Activated naive CD4-positive, alpha-beta T cell treated with anti-CD3 and anti-CD28 coated beads, Interleukin-2, amount 50 U/mL, for 72 hours (primary cell): ENCODE measurements at places on chromosomes 7 and 10.

- DNase-seq, result no peak
Observed at GRCh38 chr7:34048445-34048844, 143.1 kb downstream of the BMPER start.

DNA sequence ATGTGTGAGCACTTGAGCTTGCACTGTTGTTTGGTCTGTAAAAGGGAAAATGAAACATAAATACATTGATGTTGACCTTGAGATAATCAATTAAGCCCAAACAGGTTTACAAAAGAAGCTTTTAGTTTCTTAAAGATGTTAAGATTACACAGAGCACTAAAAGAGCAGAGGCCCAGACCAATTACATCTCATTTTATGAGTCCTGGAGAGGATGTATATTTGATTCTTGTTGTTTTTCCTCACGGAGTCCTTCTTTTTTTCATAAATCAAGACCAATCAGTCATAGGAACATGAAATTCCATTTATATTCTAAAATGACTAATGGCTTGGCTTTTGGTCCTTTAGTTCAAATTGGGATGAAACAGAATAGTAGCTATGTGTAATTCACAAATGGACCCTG lies 249.7 kb upstream of the NPY start:
- DNase-seq, result no peak

- DNase-seq, result no peak
Observed at GRCh38 chr10:3249307-3249889, 76.8 kb upstream of the PITRM1 start.

- peak; percentile 36 for DNase-seq
Observed at GRCh38 chr7:141072548-141073172, 1.2 kb upstream of the TMEM178B start.

DNA sequence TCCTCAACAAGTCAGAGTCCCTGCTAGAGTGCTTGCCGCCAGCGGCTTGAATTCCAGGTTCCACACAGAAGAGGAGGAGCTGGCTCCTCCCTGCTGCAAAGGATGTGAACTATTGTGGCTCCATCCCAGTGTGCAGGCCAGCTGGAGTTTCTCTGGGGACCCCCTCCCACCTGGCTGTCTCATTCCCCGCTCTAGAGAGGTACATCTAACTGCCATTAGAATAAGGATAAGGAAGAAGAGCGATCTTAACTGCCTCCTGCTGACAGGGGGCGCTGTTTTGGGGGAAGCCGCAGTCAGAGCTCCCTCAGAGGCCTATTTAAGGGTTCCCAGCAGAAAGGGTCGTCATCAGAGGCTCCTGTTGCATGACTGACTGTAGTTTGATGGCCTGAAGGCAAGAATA lies 40.8 kb upstream of the HECW1 start:
- DNase-seq, result peak; percentile 33

DNA sequence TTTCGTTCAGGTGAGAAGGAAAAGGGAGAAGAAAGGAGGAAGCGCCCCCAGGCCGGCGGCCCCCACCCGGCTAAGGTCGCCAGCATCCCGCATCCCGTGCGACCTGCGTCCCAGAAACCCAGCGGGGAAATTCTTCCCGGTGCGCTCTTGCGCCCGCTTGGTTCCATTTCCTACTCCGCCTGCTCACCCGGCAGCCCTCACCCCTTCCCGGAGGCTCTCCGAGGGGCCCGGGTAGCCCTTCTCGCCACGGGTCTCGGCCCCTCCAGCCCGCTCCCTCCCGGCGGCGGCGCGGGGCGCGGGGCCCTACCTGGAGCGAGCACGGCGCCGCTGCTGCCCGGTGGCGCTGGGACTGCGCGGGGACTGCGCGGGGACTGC lies at the start of gene PRKCQ:
TSS of gene PRKCQ (minus strand) at position 373 of the 375 bp plus-strand sequence. CDS start 65,141 bp downstream, outside the sequence.
- no peak for DNase-seq

GRCh38 chr7:114910787-114911186 lies 11.1 kb upstream of the MDFIC start:
- no peak for DNase-seq

DNA sequence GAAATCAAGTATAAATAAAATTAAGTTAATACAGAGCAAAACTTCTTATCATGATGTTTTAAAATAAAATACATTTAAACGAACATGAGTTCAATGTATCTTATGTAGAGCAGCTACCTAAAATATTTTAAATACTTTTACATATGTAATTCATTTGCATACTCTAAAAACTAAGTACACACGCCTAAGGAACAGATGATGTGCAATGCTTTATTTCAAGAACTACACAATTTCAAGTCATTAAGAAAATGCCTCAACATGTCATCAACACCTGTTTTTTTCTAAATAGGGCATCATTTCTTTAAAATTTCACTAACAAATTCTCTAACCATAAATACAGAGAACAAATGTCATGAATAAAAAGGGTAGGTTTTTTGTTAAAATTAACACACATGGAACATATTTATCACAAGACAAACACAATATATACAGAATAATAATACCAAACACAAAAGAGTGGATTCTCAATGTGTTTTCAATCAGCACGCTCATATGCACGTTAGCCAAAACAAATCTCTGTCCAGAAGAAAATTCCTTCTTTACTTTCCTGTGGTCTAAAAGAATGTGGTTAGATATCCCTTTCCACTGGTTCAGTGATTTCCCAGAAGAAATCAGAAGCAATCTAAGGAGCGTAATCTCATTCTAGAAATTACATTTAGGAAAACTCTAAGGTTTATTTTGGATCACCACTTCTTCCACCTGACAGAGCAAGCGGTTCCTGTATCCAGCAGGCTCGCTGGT lies 73.0 kb upstream of the PFKP start:
- no peak for DNase-seq

DNA sequence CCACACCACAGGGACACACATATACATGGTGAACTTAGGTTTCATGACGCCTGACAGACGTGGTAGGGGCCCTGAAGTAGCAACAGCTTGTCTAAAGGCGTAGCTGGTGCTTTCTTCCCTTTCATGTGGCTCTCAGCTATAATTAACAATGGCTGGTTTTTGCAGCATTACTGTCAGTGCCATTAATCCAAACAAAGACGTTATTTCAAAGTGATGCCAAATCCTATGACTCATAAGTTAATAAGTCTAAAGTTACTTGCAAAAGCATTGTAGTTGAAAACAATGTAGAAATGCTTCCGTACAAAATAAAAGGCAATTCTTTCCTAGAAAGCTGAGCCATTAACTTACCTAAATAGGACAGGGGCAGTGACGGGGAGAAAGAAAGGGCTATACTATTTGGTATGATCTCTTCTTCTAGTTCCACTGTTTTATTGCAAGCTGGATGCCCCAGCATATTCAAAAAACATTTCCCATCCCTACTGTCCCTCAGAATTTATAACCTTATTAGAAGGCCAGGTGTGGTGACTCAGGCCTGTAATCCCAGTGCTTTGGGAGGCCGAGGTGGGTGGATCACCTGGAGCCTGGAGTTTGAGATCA lies 105.4 kb downstream of the ODAD2 start:
- DNase-seq, result no peak

DNA sequence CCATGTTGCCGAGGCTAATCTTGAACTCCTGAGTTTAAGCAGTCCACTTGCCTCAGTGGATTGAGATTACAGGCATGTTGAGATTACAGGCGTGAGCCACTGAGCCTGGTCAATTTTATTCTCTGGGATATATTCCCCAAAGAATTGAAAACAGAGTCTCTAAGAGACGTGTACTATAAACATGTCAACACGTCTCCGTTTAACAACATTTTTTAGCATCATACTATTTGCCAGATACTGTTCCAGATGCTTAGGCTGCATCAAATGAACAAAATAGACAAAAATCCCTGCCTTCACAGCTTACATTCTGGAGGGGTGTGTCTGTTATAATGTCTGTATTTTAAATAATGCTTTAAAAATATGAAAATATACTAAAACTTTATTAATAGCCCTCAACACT lies 54.1 kb upstream of the PRKG1 start:
- DNase-seq, result no peak

DNA sequence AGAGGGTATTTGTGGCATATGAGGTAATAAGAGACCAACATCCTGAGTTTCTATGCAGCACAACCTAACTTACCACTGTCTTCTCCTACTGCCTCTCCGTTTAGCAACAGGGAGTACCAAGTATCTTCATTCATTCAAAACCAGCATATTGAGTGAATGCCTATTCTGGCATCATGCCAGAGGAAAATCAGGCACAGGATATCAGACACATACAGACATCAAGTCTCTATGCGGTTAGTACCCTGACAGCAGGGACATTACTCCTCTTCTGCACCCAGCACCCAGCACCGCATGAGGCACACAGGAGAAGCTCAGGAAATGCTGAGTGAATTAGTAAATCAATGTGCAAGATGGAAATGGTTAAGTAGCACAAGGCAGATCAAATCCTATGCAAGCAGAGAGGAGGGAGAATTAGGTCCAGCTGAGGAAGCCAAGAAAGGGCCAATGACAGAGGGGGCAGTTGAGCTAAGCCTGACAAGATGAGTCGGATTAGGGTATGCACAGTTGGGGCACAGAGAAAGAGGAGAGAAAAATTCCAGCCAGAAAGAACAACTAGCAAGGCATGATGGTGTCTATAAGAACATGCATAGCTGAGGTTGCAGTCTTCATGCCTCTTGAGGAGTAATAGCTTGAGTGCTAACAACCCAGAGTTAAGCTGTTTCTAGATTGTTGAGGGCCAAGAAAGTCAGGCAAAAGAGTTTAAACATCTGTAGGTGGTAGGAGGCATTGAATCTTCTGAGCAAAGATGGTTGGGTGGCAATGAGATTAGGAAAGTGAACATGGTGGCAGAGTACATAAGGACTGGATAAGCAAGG lies 146.0 kb downstream of the PLXNA4 start:
- DNase-seq, result no peak

GRCh38 chr7:66265566-66265965 lies 60.4 kb downstream of the TPST1 start:
- DNase-seq, result no peak

GRCh38 chr7:58086871-58087535 lies 637.0 kb downstream of the ZNF716 start:
- DNase-seq, result no peak

DNA sequence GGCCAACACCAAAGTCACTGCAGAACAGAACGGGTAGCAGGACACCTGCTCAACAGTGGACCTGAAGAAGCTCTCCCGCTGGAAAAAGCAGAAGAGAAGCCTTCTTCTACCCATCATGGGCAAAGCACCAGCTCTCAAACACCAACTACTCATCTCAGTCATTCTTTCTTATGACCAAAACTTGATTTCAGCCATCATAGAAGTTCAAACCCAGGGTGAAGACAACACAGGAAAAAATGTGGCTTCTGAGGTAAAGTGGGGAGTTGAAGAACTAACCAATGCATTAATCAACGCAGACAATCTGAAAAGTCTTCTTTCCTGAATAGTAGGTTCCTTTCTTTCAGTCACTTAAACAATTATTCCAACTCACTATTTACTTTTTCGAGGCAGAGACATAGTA lies 83.3 kb downstream of the ELMO1 start:
- DNase-seq, result no peak

DNA sequence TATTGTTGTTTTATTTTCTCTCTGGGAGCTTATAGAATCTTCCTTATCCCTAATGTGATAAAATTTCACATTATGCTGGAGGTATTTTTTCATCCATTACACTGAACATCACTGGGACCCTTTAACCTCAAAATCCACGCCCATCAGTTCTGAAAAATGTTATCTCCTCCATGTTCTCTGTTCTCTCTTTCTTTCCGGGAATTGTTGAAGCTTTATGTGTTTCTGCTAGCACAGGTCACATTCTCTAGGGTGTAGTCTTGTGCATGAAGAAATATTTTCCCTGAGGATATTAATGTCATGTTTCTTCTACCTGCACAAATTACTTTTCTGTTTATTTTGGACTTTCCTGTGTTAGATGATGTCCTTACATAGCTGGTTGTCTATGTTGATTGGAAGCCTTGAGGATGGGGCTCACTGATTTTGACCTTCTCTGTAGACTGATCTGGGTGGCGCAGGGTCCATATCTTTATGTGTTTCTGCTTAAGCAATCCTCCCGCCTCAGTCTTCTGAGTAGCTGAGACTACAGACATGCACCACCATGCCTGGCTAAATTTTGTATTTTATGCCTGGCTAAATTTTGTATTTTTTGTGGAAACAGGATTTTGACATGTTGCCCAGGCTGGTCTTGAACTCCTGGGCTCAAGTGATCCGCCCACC lies 31.4 kb upstream of the IL6 start:
- no peak for DNase-seq

DNA sequence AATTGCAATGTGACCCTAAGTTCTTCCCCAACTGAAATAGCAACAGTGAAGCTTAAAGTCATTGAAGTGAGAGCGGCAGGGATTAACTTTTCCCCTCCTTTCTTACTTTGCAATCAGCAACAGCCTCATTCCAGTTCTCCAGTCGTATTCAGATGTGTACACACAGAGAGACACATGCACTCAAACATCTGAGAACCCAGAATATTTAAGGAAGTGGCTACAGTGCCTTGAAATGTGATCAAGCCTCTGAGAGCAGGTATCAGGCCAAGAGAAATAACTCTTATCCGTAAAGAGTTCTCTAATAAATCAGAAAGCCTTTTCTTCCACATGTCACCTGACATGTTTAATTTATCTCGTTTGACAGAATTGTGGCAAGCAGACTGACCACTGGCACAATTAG lies 388.9 kb upstream of the NPVF start:
- DNase-seq, result no peak

DNA sequence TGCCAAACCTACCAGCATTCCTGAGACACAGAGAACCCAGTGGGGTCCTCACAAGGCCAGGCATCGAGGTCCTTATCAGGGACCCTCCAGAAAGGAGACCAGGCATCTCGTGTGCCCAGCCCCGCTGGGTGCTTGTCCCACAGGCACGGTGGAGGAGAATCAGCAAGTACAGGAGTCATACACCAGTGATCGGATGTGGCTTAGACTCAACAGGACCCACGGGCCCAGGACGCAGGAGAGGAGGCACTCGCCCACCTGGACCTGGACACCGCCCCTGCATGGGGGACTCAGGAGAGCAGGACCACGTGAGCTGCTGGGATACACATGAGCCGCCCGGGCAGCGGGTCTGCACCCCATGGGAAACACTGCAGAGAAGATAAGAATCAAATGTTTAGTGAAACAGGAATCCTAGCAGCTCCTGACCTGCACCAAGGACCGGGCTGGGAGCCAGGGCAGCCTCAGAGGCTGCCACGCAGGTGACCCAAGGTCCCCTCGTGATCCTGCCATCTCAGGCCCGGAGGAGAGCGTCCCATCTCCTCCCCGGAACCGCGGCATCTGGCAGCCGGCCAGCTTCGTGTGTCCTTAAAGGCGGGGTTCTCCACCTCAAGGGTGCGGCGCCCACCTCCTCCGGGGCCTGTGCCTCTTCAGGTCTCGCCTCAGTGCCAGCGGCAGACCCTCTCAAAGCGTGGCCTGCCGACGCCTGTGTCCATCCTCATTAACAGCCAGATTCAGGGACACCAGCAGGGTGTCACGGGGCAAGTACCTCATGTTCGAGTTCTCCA lies 59.2 kb downstream of the FOXL3 start:
- no peak for DNase-seq

DNA sequence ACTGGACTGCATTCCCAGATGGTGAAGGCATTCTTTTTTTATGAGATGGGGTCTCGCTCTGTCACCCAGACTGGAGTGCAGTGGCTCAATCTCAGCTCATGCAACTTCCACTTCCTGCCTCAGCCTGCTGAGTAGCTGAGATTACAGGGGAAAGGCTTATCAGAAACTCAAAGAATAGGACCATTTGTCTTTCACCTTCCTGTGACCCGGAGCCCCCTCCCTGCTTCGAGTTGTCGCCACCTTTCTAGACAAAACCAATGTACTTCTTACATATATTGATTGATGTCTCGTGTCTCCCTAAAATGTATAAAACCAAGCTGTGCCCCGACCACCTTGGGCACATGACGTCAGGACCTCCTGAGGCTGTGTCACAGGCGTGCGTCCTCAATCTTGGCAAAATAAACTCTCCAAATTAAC lies 1.8 kb upstream of the METTL27 start:
- DNase-seq, result no peak
